Kasumi-1 (cell line): ENCODE measurements at places on chromosomes 4 and X.

DNA sequence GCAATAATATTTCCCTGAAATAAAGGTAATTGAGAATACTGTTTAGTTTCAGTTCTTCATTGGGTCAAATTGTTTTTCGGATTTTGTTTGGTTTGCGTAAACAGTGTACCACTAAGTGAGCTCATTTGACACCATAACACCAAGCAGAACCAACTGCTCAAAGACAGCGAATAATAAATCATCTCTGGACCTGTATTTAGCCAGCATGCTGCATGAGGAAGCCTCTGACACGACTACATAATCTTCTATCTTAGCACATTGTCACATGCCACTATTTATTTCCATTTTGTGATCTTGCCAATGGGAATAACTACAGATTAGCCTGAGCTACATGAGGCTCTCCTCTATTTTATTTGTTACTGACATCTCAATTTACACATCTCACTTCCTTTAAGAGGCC, 12.1 kb upstream of the PRKG2 start:
- DNase-seq = no peak

- no peak for DNase-seq
Observed at GRCh38 chr4:77994194-77994721, 62.9 kb upstream of the FRAS1 start.

DNA sequence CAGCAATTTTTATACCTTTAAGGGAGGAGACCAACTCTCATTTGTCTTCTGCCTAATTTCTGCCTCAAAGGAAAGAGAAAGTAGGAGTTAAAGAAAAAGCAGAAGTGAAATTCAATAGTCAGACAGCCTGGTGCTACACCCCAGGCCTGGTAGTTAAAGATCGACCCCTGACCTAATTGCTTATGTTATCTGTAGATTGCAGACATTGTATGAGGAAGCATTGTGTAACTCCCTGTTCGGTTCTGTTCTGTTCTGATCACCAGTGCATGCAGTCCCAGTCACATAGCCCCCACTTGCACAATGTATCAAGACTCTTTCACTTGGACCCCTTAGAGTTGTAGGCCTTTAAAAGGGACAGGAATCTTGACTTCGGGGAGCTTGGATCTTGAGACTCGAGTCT, 335.9 kb upstream of the AR start:
- peak; percentile 51 for DNase-seq

GRCh38 chr4:81954271-81954670, 419.5 kb downstream of the HNRNPD start:
- DNase-seq = no peak

DNA sequence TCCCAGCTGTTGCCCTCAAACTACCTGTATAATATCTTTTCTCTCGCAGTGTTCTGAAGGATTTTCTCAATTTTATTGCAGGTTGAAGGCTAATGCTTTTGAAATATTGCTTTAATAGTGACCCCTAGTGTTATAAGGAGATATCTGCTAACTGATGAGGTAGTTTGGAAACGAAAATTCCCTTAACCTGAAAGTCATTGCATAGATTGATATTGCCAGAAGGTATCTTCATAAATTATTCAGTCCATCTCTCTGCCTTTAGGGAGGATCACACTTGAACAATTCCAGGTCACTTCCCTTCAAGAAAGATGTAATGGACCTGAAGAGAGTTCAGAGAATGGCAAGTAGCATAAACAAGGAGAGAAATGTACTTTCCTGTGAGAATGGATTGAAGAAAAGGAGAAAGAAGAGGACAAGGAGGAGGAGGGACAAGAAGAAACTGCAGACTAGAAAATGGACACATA, 44.1 kb downstream of the TIGD4 start:
- DNase-seq = peak; percentile 72

DNA sequence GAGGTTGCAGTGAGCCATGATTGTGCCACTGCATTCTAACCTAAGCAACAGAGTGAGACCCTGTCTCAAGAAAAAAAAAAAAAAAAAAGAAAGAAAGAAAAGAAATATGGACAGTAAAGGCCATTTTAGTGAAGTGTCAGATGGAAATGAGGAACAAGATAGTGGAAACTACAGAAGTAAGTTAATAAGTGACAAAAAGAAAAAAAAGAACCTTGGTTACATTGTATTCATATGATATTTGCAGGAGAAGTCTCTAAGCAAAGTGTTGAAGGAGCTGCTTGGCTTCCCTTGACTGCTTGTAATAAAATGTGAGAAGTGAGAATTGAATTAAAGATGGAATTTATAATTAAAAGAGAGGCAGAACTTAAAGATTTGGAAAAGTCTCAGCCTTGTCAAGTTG, 73.2 kb downstream of the HOPX start:
- no peak for DNase-seq

- peak; percentile 89 for DNase-seq
Observed at GRCh38 chrX:53093748-53094581, at the start of gene KANTR. Gene KANTR, plus strand, starts transcription at chrX:53094142. Its CDS starts 30,131 bp downstream, at chrX:53124273.

DNA sequence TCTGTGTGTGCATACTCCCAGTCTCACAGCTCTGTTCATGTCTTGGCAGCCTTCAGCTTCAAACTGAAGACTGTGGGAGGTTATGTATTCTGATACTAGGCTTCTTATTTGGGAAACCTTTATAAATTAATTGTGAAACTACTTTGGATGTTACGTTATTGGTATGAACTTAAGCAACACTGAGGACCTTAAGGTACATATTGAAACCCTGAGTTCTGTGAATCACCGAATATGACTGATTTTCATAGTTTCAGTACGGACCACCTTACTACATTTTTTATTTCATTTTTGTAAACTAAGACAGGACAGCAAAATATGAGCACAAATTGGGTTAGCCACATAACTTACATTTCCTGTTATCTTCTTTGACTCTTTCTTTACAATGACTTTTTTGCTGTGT, 498.4 kb downstream of the PDGFC start:
- no peak for DNase-seq

DNA sequence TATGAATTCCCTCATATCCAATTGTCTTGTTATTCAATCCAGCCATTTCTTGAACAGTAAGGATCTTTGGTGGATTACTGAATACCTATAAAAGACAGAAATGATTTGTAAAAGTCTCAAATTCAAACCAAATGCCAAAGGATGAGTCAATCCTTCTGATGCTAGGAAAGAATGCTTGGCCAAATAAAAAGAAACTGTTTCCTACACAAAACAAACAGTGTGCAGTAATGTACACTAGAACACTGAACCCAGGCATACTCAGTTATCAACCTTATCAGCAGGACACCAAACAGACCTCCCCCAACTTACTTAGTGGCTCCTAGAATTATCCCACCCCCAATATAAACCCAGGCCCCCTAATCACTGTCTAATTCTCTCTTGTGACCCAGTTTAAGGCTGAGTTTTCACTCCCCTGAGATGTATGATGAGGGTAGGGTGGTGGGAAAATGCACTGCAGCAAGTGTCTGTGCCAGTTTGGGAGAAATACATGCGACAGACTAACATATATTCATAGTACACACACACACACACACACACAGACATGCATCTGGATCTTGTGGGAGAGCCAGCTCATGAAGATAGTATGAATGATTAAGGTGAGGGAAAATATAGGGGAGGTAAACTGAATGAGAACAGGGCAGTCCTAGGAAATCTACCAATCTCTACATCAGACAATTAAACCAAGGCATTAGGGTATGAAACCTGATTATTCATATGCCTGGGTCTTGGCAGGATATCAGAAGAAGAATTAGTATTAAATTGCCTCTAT, 35.0 kb downstream of the CLDN2 start:
- DNase-seq = no peak

GRCh38 chr4:185722029-185722316, 90.0 kb downstream of the SORBS2 start:
- DNase-seq = no peak

GRCh38 chrX:111100191-111100590, 4.2 kb downstream of the PAK3 start:
- peak; percentile 43 for DNase-seq

- DNase-seq = no peak
Observed at GRCh38 chrX:85309717-85310116, 65.9 kb downstream of the ZNF711 start.

DNA sequence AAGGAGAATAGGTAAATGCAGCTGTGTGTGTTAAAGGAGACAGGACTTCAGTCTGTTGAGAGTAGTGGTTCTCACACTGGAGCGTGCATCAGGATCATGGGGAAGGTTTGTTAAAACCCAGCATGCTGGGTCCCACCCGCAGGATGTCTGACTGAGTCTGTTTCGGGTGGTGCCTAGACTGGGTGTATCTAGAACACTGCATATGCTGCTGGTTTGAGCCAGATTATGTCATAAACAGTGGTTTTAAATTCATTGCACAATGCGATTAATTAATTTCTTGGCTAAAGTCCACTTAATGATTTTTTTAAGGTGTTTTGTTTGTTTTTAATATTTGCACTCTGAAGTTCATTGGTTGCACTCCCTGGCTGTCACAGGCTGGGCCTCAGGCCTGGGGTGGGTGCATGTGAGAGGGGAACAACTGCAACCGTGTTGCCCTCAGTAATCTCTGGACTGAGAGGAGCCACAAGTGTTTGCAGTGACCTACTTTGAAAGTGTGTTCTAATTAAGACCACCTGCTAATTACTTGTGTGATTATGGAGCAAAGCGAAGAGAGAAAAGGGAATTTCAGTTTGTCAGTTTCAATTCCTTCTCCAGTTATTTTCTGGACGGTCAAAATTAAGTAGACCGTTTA, 8.3 kb downstream of the HCCS start:
- no peak for DNase-seq

DNA sequence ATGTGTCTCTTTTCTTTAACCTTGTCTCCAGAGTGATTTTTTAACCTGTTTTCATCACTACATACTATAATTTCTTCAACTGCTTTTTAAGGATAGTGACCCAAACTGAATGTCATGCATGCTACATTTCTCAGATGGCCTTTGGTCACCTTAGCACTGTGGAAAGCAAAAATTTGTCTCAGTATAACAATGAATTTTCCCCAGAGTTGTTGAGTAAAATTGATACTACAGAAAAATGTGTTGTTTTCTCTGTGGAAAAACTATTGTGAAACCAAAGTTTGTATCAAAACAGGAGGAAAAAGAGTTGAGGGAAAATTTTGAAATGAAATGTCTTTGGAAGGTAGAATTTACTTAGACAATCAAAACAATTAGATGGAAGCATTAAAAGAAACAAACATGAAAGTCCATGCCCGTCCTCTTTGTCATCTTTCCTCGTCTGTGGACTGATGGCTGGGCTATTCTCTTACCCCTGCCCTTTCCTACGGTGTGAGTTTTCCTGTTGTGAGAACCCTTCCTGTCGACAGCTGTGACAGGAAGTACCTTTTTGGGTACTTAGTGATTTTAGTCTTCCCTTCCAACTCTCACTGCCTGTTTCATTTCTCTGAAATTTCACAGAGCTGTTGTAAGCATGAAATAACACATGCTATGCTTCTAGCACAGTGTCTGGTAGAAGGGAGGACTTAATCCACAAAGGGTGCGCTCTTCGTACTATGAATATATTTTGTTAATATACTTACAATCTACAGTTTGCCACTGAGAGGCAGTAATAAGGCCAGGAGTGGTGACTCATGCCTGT, 50.8 kb downstream of the LRP2BP start:
- DNase-seq = no peak

DNA sequence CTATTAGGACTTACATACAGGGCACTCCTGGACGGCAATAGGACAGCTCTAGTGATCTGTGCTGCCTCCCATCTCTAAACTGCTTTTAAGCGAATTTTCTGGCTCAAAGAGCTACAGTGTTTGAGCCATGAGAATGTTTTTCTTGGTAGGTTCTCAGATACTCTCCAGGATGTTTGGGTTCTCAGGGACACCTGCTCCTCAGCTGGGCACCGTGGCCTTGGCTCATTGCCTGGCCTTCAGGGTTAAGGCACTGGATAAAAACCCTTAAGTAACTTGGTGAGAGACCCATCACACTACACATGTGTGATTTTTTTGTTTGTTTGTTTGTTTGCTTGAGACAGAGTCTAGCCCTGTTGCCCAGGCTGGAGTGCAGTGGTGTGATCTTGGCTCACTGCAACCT, 38.5 kb upstream of the HERC5 start:
- DNase-seq = no peak

DNA sequence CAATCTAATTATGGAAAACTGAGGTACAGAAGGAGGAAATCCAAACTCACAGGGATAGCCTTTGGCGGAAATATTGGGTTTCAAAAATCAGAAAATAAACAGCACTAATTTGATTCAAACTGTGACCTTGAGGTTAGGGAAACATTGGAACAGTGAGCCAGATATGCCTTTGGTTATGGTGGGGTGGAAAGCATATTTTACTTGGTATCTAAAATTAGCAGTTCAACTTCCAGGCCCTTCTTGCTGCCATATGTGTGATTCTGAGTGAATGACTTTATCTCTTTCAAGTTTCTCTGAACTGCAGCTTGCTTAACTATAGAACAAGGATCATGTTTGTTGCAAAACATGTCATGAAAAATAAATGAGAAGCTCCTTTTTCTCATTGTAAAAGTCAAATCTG, 240.9 kb upstream of the VEGFC start:
- DNase-seq = no peak

DNA sequence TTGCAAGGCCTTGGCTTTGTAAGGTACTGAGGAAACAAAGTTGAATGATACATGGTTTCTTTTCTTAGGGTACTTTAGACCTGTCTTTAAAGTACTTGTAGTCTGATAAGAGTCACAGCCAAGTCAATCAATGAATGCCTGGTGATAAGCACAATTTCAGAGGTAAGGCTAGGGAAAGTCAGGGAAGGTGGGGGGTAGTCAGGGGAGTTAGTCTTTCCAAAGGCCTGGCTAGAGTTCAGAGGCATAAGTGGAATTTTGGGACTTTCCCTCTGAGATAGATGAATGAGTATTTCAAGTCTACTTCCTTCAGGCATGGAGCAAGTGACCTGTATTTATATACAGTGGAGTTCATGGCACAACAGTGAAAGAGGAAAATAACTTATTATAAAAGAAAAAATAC, 78.3 kb downstream of the SLC4A4 start:
- DNase-seq = no peak

- DNase-seq = no peak
Observed at GRCh38 chr4:165839615-165840333, 33.3 kb upstream of the TLL1 start.

DNA sequence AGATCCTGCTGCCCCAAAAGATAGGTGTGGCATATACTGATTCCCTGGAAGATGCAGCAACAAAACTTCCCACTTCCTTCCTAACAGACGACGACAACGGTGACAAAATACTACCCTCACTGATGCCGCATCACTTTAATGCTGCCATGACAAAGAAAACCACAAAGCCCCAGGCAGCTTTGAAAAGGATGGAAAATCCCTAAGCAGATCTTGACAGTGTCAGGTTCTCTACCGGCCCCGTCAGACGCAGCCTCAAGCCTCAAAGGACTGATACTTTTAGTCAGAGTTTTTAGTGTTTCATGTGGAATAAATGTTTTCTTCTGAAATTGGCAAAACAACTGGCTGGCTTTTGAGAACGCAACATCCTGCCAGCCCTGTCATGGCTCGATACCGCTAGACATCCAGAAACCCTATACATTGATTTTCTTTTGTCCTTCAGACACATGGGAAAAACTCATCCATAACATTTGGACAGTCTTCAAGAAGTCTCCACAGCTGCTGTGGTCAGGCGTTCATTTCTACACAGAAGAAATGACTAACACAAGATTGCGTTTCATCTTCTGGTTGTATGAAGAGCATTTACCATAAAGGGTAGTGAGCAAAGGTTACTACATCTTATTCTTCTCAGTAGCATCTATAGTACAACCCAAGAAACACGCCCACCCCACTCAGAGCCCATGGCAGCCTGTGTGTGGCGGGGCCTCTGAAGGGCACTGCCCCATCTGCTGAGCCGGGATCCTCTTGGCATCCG, 60.1 kb downstream of the GATB start:
- DNase-seq = no peak
